Suprapubic skin (tissue), 4 donors: ENCODE measurements at places on chromosomes 2 and 18. TPM values are rescaled to one million over a fixed set of nuclear protein-coding genes. Genes with fewer than 3 reads are reported as not detected.

Gene UBE2F
- 32.3 TPM for total RNA-seq

Gene USP40
- 125 TPM for total RNA-seq

Gene MAIP1
- 25.8 TPM for total RNA-seq

Gene KIF1A
- total RNA-seq = 3.5 TPM

Gene KIAA1328
- 55.7 TPM for total RNA-seq

Gene RTP5
- not detected for total RNA-seq

Gene DHRS9
- 2.0 TPM for total RNA-seq

Gene SLC30A3
- not detected for total RNA-seq

Gene CD226
- total RNA-seq = 0.05 TPM

Gene NTSR2
- total RNA-seq = not detected

Gene MAB21L4
- total RNA-seq = 28.7 TPM

Gene ARHGAP15
- 2.9 TPM for total RNA-seq

Gene ELOA2
- not detected for total RNA-seq

Gene TUBA3D
- total RNA-seq = not detected

Gene TEX44
- not detected for total RNA-seq

Gene REG3G
- not detected for total RNA-seq

Gene NRP2
- total RNA-seq = 3.4 TPM

Gene TUBB8B
- not detected for total RNA-seq

Gene APCDD1
- total RNA-seq = 158 TPM

Gene ANO7
- total RNA-seq = 1.1 TPM

Gene CFC1
- total RNA-seq = not detected

Gene STEAP3
- 21.7 TPM for total RNA-seq

Gene CFAP221
- total RNA-seq = 0.48 TPM

Gene SFTPB
- total RNA-seq = not detected

Gene FER1L5
- total RNA-seq = not detected

Gene KCNG2
- not detected for total RNA-seq
